Lung (tissue), 17 donors: ENCODE measurements at places on chromosomes 16 and 17. TPM values are rescaled to one million over a fixed set of nuclear protein-coding genes. Genes with fewer than 3 reads are reported as not detected.

DNA sequence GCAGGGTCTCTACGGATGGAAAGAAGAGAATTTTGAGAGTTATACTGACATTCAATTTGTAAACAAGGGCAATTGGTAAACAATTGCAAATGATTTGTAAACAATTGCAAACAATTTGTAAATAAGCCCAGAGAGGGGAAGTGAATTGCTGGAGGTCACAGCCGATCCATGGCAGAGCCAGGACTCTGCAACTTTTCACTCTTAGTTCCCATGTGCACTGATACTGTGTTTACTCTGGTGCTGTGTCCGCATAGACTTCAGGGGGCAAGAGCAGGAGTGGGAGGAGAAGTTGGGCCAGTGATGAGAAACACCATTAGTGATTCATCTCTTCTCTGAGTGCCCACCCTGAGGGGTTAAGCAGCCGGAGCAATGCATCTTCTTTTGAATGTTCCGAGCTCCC, 14.0 kb downstream of the SCNN1G start:
- no peak for DNase-seq

NKD1 gene
- total RNA-seq = 14.1 TPM

GRCh38 chr16:12260647-12261262, 284.2 kb downstream of the SNX29 start:
- peak; percentile 80 for DNase-seq

- peak; percentile 35 for DNase-seq
Measured at GRCh38 chr17:39096508-39097149, 54.8 kb downstream of the PLXDC1 start.

AGRP gene
- not detected for total RNA-seq

DNA sequence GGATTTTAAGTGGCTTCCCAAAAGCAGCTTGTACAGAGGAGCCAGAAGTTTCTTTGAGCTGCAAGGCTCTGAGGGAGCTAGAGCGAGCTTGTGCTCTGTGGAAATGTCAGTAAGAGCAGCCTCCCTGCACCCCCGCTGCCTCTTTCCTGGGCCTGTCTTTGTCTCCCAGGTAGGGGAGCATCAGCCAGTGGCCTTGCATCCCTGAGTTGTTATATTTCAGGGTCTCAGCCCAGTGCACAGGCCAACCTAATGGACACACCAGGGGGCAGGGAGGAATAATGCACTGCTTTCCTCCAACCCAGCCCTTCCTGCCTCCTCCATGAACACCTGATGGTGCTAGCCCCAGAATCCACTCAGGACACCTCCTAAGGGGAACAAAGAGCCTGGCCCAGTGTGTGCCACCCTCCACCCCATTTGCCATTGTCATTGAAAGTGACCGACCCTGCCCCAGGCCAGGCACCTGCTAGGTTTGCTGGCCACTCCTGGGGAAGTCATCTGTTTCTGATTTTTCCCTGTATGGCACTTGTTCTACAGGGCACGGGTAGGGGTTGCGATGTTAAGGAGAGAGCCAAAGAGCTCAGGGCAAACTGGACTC, 6.3 kb downstream of the TPPP3 start:
- DNase-seq = no peak

MYO15B gene
- total RNA-seq = 194 TPM

DNA sequence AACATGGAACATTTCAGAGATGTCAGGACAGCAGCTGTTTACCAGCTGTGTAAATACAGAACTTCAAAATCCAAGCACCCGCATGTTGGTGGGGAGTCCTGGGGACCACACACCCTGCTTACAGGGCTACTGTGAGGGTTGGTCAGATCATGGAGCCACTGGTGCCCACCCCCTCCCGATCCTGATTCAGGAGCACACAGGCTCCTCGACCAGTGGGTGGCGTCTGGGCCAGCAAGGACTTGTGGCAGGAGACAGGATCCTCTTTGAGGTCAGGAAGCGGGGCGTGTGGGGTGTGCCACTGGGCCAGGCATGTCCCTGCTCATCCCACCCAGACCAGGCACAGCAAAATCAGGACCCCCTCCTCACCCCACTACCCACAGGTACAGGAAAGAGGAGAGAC, 83.6 kb downstream of the SDK2 start:
- DNase-seq = no peak

- no peak for DNase-seq
Measured at GRCh38 chr16:84608282-84608681, 9.6 kb downstream of the COTL1 start.

- no peak for DNase-seq
Measured at GRCh38 chr17:1650731-1651558, 1.3 kb upstream of the RILP start.

DNA sequence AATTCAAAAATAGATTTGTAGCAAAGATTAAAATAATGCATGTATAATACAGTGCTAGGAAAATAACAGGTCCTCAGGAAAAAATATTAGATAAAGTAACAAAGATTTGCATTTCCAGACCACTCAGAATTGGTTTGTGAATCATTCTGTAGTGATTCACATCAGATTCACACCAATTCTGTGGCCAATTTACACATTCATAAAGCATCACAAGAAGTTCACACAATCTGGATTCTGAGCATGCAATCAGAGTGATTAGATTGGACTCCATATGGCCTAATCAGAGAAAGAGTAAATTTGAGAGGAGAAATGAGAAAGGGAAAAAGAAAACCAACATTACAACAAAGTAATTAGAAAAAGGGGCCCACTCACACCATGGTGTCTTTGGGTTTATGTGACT, 36.0 kb upstream of the SLC47A1 start:
- no peak for DNase-seq

- DNase-seq = no peak
Measured at GRCh38 chr17:10802496-10803284, 1.2 kb downstream of the TMEM238L start.

- peak; percentile 71 for DNase-seq
Measured at GRCh38 chr17:7177954-7178477, 1.2 kb downstream of the ASGR1 start.

TBX4 gene
- 28.7 TPM for total RNA-seq

DNA sequence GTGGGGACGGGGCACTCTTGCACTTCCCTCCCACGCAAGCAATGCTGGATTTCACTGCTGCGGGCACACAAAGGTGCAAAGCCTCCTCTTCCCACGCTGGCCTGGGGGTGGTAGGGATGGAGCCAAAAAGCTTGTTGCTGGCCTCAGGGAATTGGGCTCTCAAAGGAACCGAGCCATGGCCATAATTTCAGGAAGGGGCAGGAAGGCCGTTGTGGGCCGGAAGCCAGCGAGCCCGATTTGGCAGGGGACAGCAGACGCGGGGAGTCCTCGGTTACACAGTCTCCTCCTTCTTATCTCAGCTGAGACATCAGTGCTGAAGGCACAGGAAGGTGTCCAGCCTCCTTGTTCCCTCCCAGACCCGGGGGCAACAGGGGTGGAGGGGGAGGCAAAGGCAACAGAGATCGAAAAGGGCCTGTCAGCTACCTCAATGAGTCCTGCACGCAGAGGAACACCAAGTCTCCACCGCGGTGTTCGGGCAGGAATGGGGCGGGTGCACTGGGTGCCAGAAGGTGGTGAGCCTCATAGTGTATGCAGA, 59.5 kb downstream of the SLFN11 start:
- DNase-seq = peak; percentile 60

SLFN12L gene
- 13.2 TPM for total RNA-seq

SCARF1 gene
- total RNA-seq = 39.7 TPM

GRCh38 chr17:65483438-65483837, 78.0 kb downstream of the AXIN2 start:
- no peak for DNase-seq

DNA sequence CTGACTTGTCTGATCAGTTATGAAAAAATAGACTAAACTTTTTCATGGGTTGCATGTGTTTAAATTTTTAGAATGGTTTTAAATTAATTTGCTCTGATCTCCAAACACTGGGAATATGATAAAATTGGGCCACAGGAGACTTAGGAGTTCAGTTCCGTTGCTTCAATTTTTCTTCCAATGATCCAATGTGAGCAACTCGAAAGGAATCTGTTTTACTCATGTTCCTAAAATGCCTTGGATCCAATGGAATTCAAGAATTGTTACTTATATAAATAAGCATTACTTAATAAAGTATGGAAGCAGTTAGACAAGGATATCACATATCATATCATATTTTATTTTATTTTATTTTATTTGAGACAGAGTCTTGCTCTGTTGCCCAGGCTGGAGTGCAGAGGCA, 56.0 kb upstream of the NACA2 start:
- DNase-seq = no peak

COPRS gene
- 21.0 TPM for total RNA-seq

- no peak for DNase-seq
Measured at GRCh38 chr17:48676963-48677558, 45.3 kb downstream of the PRAC1 start.

GRCh38 chr16:75280331-75280804, 28.9 kb upstream of the BCAR1 start:
- no peak for DNase-seq

GRCh38 chr16:76670125-76670857, 393.1 kb downstream of the CNTNAP4 start:
- no peak for DNase-seq

DNA sequence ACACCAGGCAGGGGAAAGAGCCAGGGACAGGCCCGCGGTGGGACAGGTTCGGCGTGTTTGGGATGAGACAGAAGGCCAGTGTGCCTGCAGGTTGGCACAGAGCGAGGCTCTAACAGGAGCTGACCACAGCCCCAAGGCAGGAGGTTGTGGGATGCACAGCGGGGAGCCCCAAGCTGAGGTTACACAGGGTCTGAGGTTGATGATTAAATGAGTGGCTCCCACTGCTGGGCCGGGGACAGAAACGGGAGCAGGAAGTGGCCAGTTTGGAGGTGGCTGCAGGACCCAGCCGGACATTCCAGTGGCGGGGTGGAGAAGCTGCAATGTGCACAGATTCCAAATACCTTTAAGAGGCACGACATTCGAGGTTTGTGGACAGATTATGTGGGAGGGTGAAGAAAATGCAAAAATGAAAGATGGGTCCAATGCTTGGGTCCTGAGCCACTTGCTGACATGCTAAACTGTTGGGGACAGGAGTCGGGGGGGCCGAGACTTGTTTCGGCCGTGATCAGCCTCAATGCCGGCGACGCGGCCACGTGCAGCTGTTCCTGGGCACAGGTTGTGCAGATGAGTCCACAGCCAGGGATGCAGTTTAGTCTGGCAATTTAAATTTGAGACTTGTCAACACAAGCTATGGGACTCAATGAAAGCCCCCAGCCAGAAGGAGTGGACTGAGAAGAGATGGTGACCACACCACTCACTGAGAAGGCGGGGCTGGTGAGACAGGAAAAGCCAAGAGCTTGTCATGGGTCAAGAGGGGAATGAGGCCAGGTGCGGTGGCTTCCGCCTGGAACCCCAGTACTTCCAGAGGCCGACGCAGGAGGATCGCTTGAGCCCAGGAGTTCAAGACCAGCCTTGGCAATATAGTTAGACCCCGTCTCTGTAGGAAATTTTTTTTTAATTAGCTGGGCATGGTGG, 8.7 kb downstream of the ENPP7 start:
- no peak for DNase-seq

DNA sequence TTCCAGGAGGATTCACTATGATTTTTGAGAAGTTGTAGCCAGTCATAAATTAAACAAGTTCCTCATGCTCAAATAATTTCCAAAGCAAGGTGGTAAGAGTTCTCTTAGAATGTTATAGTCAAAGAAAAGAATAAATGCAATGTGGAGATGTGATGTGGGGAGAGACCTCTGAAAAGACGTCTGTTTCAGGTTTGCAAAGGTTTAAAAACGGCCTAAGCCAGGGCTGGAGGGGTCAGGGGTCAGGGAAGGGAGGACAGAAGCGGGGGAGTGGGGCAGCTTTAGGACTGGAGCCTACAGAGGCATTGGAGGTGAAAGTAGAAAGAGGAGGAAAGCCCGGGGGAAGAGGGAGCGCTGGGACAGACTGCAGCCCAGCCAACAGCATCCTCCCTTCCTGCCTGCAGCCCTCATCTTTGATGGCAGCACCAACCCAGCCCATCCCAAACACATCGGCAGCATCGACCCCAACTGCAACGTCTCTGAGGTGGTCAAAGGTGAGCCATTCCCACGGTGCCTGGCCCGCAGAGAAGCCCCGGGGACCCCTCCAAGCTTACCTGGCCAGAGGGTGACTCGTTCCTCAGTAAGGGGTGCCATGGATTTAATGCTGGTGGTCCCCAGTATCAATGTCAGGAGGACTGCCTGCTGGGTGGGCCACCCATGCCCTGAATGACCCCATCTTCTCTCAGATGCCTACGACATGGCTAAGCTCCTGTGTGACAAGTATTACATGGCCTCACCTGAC, 11.4 kb downstream of the PDK2 start:
- no peak for DNase-seq

GRCh38 chr16:62475573-62475972, 439.3 kb upstream of the CDH8 start:
- DNase-seq = no peak

TBC1D3D gene
- total RNA-seq = 0.18 TPM

DNA sequence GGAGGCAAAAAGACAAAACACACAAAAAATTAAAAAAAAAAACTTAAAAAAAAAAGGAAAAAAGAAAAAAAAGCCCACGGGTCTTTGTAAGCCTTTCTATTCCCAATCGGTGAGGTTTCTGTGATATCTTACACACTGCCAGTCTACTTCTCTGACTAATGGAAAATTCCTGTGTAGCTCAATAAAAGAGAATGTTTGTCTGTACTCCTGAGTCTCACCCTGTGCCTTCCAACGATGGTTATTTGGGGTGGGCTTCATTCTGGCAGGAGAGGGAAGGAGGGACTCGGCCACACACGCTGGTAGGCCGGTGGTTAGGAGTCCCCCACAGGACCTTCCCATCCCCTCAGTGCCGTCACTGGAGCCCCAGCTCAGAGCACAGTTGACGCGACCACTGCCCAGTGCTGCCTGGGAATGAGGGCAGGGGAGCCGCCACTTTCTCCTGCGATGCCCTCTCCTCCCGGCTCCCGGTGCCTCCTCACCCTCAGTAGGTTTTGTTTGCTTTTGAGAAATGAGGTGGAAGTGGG, 68.0 kb downstream of the AMFR start:
- DNase-seq = peak; percentile 65

DNA sequence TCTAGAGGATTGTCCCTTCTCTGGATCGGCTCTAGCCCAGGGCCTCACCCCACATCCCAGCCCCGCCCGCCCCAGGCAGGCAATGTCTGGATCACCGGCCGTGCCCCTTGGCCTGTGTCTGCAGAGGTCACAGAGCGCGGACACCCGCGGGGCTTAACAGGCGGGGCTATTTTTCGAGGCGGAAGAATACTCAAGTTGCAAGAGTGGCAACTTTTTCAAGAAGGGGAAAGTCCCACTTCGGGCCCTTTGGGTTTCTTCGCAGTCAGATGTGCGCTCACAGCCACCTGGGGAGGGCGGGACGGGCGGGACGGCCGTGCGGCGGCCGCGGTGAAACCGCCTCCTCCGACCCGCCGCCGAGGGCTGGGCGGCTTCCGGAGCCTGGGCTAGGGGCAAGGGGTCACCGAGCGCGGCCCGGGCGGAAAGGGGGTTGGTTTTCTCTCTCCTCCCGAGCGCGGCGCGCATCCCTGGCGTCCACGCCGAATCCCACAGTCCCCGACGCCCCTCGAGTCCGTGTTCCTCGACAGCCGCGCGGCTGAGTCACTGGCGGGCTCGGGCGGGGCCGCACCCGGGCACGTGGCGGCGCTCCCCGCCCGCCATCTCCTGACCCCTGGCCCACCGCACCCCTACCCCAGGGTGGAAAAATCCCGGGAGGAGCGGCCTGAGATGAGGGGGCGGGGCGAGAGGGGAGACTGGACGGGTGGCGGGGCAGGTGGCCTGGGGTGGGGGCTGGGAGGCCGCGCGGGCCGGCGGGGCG, 1.2 kb upstream of the PFN1 start:
- DNase-seq = peak; percentile 73
